ENCODE measurements at places on chromosomes 7 and 10.

DNA sequence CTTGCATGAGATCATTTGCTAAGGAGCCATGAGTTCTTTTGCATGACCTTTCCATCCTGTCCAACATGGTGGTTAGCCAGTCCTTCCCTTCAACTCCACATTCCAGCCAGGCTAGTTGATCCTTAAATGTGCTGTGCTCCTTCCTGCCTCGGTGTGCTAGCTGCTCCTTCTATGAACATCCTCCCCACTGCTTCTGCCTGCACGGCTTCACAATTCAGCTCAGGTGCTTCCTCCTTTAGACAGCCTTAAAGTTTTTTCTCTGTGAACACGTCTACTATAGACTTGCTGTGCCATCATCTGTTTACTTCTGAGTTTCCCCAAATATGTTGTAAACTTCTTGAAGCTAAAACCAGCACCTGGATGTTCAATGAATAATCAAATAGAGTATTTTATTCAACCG, 95.5 kb downstream of the OTUD1 start:
- no peak for DNase-seq

- DNase-seq: no peak
Measured at GRCh38 chr7:70484255-70484654, 647.7 kb upstream of the GALNT17 start.

DNA sequence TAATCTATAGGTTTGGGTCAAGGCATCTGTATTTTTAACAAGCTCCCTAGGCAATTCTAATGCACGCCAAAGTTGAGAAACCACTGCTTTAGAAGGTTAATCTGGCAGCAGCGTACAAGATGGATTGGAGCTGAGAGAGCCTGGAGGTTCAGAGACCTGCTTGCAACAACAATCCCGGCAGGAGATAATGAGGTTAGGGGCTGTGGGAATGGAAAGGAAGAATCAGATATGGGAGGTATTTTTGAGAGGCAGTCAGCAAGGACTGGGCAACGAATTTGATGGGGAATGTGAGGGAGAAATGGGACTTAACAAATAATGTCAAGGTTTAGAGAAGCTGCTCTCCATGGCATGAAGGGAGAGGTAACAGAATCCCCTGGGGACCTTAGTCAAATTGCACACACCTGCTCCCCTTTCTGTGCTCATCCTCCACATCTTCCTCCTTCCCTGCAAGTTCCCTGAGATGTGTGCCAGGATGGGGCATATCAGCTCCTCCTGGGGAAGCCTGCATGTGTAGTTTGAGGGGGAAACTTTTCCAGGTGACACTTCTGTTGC, 731.0 kb upstream of the GALNT17 start:
- DNase-seq: no peak

GRCh38 chr10:103775776-103776175, 79.6 kb downstream of the SH3PXD2A start:
- DNase-seq: no peak

DNA sequence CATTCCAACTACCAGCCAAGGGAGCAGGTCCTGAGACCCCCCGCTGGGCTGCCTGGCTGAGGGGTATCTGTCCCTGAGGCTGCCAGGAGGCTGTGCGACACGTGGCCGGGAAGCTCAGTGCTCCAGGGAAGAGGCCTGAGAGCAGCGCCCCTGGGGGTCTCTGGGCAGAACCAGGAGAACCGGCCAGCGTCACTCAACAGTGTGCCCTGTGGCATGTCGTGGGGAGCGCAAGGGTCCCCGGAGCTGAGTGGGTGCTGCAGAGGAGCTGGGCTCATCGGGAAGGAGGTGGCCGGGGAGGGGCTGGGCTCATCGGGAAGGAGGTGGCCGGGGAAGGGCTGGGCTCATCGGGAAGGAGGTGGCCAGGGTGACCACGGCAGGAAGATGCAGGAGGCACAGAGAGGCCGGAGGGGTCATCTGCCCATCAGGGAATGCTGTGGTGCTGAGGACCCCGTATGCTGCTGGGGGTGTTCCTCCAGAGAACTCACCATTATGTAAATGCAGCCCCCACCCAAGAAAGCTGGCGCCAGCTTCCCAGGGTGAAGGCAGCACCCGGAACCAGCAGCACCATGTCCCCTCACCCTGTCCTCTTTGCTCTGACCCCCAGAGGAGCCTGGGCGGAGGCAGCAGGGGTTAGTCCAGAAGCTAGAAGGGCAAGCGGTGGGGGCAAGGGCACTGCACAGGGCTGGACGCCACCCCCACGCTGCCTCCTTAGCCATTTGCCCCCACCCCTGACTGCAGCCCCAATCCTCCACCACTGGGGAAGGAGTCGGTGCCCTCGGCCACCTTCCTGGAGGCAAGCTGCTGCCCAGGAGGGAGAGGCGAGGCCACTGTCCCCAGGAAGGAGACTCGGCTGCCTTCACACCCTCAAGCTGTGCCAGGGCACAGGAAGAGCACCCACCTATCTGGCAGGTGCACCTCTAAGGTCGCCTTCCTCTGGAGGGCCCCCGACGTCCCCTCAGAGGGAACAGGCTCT, 33.3 kb downstream of the CALML3 start:
- DNase-seq: no peak

DNA sequence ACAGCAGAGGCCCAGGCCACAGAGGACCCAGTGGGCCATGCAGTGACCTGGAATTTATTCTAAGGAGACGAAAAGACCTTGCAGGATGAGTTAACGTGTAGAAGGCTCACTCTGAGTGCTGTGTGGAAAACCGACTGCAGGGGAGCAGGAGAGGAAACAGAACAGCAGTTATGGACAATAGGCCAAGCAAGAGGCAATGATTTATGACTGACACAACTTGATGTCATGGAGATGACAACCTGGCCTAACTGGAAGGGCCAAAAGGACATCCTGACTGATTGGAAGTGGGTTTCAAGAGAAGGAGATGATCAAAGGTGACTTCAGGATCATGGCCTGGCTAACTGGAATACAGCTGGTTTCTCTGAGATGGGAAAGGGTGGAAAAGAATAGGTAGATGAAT, 70.2 kb upstream of the RAPGEF5 start:
- DNase-seq: no peak

DNA sequence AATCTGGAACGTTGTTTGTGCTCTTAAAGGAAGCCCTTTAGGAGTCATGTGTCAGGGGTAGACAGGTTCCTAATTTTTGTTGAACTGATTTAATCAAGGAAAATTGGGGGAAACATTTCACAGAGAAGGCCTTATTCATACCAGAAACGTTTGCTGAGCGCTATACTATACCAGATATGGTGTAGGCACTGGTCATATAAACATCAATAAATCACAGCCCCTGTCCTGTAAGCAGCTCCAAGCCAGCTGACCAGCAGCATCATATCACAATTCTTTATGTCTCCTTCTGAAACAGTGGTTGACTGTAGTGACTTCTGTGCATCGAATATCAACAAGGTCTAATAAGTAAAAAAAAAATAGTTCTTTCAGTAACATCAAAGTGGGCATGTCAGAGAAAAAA, 1.1 kb downstream of the TMEM178B start:
- no peak for DNase-seq

DNA sequence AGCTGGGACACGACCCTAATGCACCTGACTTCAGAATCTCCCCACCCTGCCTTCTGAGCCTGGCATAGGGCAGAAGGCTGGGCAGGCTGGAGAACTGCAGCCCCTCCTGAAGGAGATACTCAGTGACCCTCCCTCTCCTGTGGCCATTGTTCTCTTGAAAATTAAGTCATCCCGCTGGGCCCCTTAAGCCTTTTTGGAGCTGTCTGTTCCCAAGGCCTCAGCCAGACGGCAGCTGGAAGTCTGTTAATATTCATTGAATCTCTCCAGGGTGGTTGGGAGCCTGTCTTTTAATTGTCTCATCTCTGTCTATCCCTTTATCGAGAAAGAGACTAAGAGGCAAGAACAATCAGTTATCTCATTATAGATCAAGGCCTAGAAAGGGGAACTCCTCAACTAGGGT, 118.1 kb upstream of the PCBD1 start:
- no peak for DNase-seq

DNA sequence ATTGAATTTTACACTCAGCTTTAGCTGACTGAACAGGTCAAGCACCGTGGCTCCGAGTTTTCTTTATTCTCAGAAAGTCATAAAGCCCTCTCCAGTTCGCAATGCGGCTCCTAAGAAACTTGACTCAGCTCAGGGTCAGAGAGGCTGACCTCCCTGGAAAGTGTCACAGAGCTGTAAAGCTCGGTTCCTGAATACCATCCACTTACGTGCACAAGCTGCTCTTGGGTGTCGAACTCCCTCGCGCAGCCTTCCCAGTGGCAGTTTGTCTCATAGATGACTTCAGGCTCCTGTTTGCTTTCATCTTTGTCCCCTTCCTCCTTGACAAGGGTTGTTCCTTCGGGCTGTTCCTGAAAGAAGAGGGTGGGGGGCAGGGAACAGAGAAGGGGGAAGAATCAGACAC, 213.7 kb downstream of the GLI3 start:
- no peak for DNase-seq

DNA sequence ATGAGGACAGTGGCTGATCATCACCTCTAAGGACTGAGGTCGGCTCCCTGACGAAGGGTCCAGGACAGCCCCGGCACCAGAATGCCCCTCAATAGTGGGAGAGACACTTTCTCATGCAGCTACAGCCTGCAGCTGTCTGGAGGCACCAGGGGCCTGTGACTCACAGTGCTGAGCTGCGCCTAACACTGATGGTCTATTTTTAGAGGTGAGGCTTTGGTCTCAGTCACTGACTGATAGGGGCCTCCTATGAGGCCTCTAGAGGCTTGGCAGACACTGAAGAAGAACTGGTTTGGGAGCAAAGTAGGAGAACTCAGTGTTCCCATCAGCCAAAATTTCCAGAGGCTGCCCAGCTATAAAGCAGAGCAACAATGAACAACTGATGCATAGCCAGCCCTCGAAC, 130.1 kb downstream of the COBL start:
- DNase-seq: no peak

DNA sequence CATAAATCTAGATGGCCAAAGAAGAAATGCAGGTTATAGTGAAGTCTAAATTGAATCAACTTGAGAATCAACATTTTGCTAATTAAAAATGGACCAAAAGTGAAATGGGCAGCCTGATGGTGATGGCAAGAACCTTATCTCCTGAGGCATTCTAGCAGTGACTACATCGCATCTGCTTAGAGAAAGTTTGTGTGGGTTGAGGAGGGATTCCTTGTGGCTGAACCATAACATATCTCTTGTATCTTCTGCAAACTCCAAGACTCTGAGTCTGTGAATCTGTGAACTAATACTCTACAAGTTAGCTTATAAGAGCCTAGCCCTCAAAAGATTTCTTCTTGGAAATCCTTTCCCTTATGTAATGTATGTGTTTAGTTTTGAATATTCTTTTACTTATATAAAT, 85.6 kb downstream of the PRKG1 start:
- DNase-seq: no peak

- no peak for DNase-seq
Measured at GRCh38 chr10:79048639-79049550, 19.9 kb upstream of the ZMIZ1 start.

DNA sequence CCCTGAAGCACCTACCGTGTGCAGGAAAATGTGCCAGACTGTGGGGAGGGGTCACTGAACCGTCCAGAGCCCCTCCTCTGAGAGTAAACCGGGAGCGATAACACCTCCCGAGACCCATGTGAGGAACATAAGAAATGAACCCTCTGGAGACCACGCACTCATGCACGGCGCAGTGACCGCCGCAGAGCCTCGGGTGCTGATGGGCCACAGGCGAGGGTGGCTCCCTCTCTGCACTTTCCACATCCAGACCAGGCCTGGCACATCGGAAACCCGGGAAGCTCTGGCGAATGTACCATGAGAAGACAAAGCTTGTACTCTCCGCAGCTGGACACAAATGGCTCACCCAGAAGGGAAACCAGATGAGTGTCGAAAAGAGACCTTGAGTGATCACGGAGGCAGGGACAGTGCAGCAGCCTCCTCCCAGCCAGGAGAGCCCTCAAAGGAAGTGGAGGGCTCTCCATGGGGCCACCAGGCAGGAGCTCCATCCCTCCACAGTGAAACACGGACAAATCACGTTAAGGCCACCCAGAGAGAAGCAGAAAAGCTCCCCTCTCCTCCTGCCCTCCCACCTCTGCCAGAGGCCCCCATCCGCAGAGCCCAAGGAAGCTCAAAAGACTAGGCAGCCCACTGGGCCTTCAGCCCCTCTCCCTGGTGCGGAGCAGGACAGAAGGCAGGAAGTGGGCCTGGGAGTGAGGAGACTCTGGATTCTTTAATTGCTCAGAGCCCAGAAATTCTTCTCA, 178.1 kb upstream of the PPP2R2D start:
- no peak for DNase-seq

GRCh38 chr7:15648461-15648961, 38.0 kb downstream of the MEOX2 start:
- no peak for DNase-seq

GRCh38 chr10:118692872-118693271, 61.9 kb downstream of the CACUL1 start:
- DNase-seq: no peak

DNA sequence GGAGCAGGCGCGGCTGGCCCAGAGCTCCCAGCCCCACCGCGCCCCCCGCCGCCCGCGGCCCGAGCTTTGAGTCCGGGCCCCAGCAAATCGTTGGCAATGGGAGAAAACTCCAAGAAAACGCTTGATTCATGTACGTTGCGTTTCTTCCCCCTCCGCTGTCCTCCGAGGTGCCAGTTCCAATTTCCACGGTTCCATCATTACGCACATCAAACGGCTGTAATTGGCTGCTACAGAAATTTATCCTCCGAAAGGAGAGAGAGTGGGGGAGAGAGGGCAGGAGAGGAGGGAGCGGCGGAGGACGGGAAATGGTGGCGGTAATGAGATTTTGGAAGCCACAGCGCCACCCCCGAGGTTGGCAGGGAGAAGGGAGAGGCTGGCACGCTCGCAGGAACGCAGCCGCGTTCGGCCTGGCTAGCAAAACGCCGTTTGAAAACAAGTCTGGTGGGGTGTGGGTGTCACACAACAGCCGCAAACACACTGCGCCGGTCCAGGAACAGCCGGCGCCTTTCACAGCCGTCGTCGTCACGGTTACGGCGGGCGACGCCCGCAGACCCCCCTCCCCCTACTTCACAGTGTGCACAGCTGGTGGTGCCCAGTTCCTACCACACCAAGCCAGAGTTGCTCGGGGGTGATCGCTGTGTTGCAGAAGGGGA, 57.5 kb downstream of the UNCX start:
- no peak for DNase-seq

DNA sequence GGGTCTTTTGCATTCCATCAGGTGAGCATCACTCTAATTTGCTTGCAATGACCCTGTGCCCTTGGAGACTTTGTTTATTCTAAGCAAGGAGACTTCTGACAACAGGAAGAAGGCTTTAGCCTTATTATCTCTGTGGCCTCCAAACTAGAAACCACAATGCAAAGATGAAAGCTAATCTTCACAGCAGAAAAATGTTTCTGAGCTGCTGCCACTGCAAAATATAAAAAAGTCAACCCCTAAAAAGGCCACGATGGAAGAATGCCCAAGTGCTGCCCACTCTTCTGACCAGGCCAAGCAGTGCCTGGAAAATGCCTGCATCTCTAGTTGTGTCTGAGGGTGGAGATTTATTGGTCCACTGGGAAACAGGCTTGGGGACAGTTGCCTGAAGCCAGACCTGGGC, 299.9 kb downstream of the C7orf25 start:
- no peak for DNase-seq

GRCh38 chr7:146956853-146957252, 840.3 kb downstream of the CNTNAP2 start:
- no peak for DNase-seq
